ENCODE measurements at places on chromosomes 2 and 18.

- DNase-seq = peak; percentile 65
Observed at GRCh38 chr2:38274286-38275276, 102.5 kb downstream of the ATL2 start.

DNA sequence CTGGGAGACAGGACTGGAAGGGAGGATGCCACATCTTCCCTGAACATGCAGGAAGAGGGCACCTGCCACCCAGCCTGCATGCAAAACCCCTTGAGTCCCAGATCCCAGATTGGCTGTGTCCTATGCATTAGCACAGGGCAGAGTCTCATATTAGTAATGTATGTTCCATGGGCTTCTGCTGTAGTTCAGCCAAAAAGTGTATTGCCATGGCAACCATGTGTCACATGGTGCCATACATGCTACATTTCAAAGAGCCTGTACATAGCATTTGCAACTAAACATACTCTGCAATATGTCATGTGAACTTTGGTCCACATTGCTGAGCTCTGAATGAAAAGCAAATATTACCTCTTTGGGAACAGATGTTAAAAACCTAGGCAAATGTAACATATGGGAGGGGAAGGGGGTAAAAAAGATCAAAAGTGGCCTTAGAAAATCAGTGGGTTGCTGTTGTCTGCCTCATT lies 78.4 kb downstream of the DPP4 start:
- no peak for DNase-seq

DNA sequence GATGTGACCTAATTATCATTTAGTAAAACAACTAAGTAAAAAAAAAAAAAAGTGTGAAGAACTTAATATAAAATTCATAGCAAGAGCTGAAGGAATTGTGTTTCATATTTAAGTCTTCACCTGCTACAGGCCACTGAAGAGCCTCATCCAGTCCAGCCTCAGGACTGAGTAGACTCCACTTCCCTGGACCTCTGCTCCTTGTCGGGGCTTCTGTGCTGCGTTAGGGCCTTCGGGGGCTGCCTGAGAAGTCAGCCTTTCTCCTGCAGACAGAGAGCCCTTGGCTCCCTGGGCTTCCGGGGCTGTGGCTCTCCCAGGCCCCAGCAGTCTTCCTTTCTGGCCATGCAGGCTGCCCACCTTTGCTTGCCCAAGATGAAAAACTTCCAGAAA lies 95.5 kb downstream of the MTCL1 start:
- DNase-seq = no peak

DNA sequence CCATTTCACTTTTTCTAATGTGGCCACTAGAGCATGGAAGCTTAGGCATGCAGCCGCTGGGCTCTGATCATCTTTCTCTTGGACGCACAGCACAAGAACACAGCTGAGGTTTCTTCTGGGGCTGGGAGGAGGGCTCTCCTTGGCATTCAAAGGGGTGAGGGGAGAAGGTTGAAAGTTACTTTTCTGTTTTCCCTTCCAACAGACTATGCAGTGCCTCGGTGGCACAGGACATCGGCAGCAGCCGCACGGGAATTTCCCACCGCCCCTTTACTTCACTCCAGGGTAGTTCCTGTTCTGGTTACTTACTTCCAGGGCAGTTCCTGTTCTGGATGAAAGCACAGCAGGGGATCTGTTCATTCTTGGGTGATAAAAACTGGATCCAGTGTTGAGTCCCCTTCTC lies 18.9 kb upstream of the MAL start:
- no peak for DNase-seq

DNA sequence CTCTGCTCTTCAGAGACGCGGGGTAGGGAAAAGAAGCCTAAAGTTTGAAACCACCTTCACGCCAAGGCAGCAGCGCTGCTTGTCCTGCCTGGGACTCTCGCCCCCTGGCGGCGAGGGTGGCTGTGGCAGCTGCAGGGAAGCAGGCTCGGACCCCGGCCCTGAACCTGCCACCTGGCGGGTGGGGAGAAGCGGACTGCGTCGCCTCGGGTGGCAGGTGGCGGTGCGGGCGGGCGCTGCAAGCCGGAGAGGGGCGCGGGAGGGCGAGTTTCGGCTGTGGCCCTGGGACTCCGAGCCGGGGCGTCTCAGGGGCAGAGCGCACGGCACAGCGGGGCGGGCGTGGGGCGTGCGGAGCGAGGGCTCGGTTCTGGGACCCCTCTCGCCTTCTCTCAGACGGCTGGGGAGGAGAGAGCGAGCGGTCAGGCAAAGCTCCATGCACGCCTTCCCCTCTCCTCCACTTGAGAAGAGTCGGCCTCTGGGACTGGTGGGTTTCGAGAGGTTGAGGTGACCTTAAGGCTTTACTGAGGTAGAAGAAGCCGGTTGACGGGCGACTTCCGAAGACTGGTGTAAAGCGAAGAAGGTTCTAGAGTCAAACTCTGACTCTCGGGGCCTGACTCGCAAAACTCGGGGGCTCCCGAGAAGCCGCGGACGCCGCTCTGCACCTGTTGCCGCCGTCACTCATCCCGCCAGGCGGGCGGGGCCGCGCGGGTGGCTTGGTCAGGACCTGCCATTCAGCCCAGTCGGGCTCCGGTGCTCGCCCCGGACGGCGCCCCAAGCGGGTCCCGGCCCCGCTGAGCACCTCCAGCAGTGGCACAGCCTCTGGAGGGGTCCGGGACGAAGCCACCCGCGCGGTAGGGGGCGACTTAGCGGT lies 1.1 kb upstream of the BOLL start:
- DNase-seq = no peak

DNA sequence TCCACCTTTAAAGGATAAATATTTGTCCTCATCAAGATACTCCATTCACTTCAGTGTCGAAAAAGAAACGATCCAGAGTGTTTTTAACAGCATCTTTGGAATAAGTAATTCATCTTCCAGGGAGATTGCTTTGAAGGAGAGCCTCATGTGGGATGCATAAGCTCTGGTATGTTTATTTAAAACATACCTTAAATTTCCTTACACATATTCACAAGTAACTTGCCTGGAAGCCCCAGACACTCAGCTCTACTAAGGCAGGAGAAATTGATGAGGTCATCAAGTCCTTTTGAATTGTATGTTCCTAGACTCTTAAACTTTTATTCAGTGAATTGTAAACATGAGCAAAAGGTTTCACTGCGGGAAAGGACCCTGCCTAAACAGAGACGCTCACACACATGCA lies 103.0 kb downstream of the CDK15 start:
- peak; percentile 85 for DNase-seq

DNA sequence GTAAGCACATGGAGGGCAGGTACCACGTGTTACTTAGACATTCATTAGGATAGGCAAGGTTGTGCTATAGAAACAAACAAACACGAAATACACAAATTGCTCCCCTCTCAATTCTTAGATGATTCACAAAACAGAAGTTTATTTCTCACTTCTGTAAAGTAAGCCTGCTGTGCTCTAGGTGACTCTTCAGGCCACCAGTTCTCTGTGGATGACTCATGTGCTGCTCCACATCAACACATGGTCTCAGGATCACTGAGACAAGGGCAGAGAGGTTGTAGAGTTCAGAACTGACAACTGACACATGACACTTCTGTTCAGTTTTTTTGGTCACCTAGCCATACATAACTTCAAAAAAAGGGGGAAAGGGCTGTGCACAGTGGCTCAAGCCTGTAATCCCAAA lies 70.6 kb downstream of the DAW1 start:
- DNase-seq = no peak

DNA sequence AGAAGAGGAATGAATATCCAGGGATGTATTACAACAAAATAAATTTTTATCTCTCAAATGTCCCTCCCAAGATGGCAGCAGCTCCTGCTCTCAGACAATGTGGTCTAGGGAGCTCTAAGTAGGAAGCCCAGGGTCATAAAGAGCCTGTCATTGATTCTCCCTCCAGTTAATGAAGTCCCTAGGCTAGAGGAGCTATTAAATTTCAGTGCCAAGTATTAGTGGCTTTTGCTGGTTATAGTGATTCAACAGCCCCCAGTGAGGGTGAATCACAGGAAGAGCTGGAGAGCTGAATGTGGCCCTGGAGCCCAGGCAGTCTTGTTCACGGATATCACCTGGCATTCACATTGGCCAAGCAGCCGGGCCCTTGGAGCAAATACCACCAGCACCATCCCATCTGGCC lies 109.8 kb upstream of the YPEL5 start:
- DNase-seq = no peak

Measured in fibroblast of skin of left quadriceps (primary cell).